Kidney (tissue), 22 donors: ENCODE measurements at places on chromosomes 7 and 10. TPM values are rescaled to one million over a fixed set of nuclear protein-coding genes. Genes with fewer than 3 reads are reported as not detected.
A peak's percentile ranks its signal among the peaks of the same experiment; 100 is the strongest.

- no peak for DNase-seq
Measured at GRCh38 chr7:141281311-141281710, 207.4 kb downstream of the TMEM178B start.

DNA sequence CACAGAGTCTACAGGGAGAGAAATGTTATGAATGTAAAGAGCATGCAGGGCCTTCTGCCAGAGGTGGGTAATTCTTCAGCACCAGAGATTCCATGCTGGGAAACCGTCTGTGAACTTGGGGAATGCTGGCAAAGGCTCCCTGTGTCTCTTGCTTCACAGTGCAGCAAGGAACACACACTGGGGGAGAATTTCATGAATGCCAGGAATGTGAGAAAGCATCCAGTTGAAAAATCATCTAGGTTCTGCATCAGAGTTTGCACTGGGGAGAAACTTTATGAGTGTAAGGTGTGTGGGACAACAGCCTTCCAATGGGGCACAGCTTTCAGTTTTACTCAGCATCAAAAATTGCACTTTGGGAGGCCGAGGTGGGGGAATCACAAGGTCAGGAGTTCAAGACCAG, 224.3 kb upstream of the IGFBP3 start:
- no peak for DNase-seq

- no peak for DNase-seq
Measured at GRCh38 chr7:132076301-132077035, 499.8 kb downstream of the PLXNA4 start.

GRCh38 chr10:104480797-104481196, 127.2 kb downstream of the CFAP58 start:
- DNase-seq = no peak

DNA sequence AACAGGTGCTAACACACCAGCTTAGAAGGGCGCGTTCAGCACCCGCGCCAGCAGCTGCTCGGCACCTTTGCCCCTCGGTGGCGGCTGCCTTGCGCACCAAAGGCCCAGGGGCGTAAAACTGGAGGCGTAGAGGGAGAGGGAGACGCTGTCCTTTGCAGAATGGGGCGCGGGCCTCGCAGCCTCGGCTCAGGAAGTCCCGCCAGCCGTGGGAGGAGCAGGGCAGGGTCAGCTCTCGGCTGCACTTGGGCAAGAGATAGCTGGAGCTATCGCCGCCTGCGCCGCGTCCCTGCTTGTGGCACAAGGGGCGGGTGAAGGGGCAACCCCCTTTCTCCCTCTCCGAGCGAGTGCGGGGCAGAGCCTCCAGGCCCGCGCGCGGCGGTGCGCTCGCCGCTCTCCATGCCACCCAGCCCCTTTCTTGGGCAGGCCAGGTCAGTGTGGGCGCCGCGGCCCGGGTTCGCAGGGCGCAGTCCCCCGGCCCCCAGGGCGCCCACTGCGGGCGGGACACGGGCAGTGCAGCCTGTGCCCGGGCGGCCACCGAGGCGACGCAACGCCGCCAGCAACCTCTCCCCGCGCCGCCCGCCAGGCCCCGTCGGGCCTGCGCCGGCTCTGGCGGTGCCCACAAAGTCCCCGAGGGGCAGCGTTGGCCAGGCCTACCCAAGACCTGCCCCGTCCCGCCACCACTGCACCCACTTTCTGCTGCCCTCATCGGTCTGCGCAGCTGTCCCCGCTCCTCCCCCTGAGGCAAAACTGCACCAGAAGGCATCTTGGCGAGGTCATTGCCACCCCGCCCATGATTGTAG, 4.1 kb downstream of the NEUROD6 start:
- DNase-seq = peak; percentile 20

DNA sequence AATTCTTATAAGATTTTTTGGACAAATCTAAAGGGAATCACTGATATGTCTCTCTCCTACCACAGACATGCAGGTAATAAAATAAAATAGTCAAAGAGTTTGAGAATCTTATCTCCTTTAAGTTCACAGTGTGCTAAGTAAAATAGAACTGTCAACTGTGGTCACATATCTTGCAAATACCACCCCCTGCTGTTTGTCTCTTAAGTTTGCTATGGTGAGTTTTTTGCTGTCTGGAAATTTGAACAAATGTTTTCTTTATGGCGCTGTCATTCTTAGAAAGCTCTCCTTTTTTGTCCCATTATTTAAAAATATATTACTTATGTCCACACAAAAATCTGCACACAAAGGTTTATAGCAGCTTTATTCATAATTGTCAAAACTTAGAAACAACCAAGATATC, 19.6 kb downstream of the GIMAP5 start:
- DNase-seq = no peak

- DNase-seq = no peak
Measured at GRCh38 chr7:7742223-7742622, 23.8 kb upstream of the RPA3 start.

GRCh38 chr10:71802235-71802634, 28.9 kb upstream of the VSIR start:
- DNase-seq = no peak

DNA sequence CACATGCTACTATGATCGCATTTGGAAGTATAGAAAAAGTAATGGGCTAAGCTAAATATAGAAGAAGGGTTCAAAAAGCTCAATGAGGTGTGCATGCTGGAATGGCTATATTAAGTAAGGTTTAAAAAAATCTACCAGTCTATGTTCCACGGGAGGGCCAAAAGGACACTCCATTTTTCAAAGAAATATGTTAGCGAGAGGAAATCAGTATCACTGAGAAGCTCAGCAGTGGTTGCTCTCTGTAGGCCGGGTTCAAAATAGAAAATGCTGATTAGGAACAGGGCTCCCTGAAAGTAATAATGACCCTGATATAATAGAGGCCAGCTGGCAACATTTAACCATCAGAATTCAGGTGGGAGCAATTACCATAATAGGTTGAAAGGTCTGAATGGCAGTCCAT, 224.5 kb upstream of the SEMA3E start:
- DNase-seq = no peak

DNA sequence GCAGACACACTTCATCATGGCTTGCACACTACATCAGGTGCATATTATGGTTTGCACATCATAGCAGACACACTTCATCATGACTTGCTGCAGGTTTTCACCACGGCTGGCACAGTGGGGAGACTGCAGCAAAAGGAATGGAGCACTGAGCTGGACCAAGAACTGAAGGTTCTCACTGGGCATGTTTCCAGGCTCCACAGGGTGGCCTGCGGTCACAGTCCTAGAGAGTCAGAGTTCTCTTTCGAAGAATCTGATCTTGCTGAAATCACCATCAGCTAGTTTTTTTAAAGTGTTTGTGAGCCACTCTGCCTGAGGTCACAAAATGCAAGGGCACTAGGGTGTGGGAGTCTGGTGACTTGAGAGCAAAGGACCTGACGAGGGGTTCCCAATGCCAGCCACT, 140.4 kb upstream of the NPY start:
- DNase-seq = no peak

DNA sequence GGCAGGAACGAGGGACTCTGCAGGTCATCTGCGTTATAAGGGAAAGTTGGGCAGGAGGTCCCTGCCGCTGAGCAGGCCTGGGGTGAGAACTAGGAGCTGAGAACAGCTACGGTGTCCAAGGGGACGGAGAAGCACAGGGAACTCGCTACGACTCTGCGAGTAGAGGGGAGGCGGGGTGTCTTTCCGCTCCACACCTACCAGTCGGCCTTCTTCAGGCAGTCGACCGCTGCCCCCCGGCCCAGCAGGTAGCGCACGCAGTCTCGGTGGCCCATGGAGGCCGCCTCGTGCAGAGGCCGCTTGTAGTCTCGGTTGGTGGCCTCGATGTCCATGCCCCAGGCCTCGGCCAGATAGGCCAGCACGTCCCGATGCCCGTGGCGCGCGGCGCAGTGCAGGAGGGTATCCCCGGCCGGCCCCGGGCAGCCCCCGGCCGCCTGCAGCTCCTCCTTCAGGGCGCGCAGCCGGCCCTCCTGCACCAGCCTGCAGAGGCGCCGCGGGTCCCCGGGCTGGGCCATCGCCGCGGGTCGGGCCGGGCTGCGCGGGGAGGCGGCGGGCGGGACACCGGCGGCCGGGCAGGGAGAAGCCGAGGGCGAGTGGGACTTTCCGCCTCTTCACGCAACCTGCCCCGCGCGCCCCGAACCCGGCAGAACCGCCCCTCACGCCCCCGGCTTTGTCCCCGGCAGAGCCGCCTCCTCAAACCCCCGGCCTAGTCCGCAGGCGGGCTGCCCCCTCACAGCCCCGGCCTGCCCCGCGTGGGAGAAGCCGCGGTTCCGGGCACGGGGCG, 660 bp downstream of the ANKRD16 start:
- DNase-seq = peak; percentile 78

AS3MT gene
- 2.0 TPM for total RNA-seq

RPA3 gene
- 33.7 TPM for total RNA-seq

TMEM120A gene
- 47.0 TPM for total RNA-seq

MCM10 gene
- 0.50 TPM for total RNA-seq

UCN3 gene
- total RNA-seq = not detected

COL17A1 gene
- 10.8 TPM for total RNA-seq

HOXA7 gene
- total RNA-seq = 31.3 TPM

PRKG1 gene
- 14.8 TPM for total RNA-seq
